Fibroblast of villous mesenchyme (primary cell): ENCODE measurements at places on chromosomes 7 and 10.

GRCh38 chr7:39434012-39434411 is 132.2 kb upstream of the YAE1 start:
- no peak for DNase-seq

GRCh38 chr7:151895008-151895630 is 18.2 kb upstream of the PRKAG2 start:
- DNase-seq: no peak

DNA sequence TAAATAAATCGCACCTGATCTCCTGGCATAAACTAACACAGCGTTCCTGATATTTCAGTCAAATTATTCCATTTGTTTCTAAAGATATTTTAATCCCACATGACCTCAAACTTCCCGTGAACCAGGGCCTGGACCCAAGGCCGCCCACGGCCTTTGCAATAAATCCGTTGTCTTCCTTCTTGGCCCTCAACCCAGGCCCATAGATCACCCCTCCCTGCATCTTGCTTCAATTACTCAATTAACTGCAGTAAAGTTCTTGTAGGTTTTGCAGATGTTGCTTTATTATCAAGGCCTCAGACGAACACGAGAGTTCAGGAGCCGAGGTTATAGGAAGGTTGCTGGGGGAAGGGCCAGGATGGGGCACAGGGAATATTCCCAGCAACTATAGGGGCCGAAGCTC is 249.4 kb downstream of the RAB11FIP2 start:
- no peak for DNase-seq

DNA sequence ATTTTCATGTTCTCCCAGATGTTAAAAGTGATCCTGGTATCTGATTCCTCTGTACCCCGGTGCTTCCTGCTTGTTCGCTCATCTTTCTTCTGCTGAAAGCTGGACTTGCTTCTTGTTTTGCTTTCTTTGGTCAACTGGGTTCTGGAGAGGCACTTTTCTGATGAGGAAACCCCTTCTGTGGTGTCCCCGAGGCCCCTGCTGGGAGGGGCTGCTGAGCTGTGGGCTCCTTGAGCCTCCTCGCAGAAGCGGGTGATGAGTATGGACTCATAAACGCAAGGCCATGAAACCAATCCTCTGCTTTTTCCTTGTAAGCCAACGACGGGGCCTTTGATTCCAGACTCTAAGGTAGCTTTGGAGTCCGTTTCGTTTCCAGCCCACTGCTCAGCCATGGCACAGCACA is 7.8 kb downstream of the WIPI2 start:
- DNase-seq: no peak

DNA sequence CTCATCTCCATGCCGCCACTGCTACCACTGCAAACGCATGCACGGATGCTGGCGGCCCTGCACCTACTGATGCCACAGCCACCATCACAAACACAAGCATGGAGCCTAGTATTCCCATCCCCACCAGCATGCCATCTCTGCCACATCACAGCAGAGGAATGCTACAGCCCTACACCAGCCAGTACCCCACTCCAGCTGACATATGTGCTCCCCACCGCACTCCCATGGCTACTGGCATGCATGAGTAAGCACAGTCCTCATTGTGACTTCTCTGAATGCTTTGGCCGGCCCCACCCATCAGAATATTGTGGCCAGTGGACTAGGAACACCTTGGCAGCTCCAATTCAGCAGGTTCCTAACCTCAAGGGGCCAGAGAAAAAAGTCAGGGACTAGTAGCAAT is 705.5 kb downstream of the POM121L12 start:
- no peak for DNase-seq

- DNase-seq: no peak
Observed at GRCh38 chr10:67603701-67604100, 92.3 kb downstream of the CTNNA3 start.

- peak; percentile 90 for DNase-seq
Observed at GRCh38 chr7:26156451-26157420, 4.7 kb downstream of the NFE2L3 start.

DNA sequence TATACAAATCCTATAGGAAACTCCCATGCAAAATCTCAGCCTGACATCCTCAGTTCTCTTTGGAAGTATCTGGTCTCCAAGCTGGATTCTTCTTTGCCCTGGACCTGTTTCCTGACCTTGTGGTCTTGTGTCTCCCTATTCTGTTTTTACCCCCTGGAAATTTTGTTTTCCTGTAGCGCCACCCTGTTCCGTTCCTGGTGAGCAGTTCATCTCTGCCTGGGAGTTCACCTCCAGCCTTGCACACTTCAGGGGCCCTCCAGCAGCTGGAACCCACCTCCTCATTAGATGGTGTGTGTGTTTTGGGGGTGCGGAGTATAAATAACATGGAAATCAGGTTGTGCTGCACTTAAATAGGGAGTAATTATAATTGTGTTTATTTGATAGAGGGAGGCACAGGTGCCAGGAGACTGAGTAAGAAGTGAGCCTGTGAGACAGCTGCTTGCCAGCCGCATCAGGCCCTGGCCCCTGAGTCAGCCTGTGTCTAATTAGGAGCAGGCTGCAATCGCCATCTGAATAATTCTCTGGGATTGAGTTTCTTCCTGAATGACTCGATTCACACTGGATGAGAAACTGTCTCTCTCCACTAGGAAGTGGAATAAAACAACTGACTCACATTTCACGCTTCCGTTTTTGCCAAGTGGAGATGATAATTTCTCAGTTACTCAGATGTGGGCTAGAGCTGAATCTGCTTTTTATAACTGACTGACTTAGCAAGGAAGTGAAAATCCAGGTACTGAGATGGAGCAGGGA is 69.4 kb upstream of the HECTD2 start:
- DNase-seq: peak; percentile 68

DNA sequence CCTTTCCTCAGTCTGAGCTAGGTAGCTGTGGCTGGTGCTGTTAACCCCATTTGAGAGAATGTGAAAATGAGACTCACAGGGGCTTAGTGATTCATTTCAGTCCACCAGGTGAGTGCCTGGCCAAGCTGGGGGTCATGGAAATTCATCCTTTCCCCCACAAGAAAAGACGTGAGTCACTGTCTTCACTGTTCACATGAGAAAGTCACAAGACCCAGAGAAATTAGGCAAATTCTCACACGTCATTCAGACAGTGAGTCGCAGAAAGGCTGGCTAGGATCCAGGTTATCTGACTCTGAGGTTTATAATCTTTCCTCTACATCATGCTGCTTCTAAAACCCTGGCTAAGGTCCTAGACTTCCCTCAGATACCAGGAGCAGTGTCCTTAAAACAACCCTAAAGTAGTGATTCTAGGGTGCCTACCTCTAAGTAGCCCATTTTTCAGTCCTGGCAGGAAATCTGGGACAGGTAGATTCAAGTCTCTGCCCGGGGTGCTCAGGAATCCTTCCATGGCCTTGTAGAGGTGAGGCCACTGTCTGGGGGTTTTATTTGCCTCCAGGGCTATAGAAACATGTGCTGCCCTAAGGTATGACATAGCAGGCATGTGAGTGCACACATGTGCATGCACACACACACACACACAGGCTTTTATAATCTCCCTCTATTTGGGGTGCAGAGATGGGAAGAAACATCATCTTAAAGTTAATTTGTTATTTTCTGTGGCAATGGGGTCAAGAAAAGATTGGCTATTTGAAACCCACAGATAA is 427.9 kb upstream of the CELF2 start:
- DNase-seq: peak; percentile 80

- peak; percentile 68 for DNase-seq
Observed at GRCh38 chr10:72285972-72286521, 12.3 kb downstream of the DDIT4 start.

GRCh38 chr7:46054272-46054671 is 133.2 kb upstream of the IGFBP3 start:
- DNase-seq: no peak

DNA sequence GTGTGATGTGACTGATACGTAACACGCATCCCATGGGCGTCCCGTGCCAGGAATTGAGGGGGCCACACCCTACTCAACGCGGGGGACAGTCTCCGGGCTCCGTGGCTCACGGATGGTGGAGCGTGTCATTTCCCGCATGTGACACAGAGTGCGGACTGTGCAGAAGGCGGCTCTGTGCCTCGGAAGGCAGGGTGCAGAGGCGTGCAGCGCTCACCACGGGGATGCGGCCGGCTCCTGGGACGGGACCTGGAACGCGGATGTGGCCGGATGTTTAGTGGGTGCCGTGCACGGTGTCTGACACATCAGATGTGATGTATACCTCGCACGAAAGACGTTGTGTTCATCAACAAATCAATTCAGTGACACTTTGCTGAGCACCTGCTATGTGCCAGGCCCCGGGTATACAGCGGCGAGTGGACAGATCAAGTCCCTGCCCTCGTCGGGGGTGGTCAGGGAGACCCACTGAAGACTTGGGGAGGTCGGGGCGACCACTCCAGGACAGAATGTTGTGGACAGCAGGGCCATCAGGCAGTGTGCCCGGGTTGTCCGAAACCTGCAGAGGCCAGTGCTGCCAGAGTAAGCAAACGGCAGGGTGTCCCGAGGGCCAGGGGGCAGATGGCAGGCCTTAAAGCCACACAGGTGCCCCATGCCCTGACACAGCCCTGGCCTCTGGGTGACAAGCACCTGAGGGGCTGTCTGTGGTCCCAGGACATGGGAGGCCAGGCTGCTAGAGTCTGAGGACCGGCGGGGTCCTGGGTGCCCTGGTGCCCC is 38.1 kb downstream of the MICALL2 start:
- no peak for DNase-seq

DNA sequence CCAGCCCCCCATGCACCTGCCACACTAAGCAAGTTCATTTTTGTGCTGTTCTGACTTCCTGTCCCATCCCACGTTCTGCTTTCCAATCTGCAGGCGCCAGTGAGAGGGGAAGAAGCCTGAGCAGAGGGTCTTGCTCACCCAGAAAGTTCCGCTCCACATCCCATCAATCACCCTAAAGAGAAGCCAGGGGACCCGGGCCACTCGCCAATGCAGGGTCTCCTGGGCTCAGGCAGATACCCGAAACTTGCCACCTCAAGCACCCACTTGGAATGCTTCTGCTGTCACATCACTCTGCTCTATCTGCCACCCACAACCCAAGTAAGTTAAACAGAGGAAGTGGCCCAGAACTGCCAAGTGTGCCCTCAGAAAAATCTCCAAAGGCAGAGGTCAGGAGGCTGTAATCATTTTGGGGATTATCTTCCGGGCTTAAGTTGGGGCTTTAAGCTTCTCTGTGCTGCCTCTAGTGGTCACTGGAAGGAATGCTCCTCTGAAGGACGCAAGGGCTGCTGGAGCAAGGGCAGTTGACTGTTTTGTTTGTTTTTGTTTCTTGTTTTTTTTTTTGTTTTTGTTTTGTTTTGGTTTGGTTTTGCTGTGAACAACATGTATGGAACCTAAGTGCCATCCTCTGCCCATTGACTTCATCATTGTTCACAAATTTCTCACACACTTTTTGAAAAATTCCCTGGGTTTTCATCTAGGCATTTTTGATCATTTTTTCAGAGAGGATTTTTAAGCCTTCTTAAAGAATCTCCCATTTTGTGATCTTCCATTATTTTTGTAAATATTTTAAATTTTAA is 25.5 kb downstream of the PRR15 start:
- DNase-seq: peak; percentile 42

DNA sequence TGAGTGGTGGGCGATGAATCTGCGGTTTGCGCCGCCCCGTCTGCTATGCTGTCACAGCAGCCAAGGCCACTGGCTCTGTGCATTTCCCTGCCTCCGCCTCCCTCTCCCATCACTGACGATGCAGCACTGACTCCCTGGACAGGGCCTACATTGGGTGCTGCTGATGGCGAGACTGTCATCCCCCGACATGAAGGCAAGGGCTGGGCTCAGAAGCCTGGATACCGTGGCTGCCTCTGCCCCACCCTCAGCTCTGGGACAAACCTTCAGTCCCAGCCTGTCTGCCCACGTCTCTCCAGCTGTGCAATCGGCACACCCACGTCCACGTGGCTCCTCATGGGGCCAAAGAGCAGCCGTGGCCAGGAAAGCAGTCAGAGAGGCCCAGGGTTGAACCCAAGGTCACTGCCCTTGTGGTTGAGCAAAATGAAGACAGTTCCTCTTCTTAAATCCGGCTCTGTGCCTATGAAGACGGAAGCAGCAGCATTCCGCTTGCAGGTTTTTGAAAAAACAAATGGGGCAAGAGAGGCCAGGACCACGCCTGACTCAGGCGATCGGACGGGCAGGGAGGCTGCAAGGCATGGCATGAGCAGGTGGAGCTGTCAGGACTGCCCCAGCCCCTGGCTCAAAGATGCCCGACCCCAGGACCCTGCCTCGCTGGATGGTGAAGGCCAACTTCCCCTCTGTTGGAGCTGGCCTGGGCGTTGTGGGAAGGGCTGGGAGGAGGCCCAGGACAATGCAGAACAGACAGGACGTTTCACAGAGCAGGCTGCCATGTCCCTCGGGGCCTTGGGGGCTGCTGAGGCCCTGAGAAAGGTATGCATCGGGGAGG is 517.5 kb downstream of the DNAJB6 start:
- no peak for DNase-seq

DNA sequence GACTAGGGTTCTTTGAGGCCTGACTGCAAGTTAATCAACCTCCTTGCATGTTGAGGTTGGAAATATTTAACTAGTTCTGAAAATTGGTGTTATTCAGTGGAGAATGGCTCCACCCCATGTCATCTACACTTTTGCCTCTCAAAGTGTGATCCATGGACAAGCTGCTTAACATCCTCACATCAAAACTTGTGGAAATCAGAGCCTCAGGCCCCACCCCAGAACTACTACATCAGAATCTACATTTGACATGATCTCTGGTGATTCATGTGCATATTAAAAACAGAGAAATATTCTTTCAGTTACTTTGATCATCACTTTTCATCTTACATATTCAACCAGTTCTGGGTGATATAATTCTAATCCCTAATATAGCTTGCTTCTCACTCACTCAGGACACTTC is 632.9 kb downstream of the ARL4A start:
- DNase-seq: no peak

GRCh38 chr7:111942450-111943081 is 263.6 kb downstream of the DOCK4 start:
- DNase-seq: no peak

GRCh38 chr10:78947226-78947625 is 121.5 kb upstream of the ZMIZ1 start:
- no peak for DNase-seq

- no peak for DNase-seq
Observed at GRCh38 chr10:106825576-106826364, 338.7 kb downstream of the SORCS1 start.

DNA sequence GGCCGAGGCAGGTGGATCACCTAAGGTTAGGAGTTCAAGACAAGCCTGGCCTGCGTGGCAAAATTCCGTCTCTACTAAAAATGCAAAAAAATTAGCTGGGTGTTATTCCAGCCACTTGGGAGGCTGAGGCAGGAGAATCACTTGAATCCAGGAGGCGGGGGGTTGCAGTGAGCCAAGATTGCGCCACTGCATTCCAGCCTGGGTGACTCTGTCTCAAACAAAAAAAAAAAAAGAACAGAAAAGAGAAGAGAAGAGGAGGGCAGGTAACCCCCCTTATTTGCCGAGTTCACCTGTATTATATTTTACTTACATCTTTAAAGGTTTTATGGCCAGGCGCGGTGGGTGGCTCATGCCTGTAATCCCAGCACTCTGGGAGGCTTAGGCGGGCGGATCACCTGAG is 91.7 kb downstream of the RNF216 start:
- peak; percentile 42 for DNase-seq

DNA sequence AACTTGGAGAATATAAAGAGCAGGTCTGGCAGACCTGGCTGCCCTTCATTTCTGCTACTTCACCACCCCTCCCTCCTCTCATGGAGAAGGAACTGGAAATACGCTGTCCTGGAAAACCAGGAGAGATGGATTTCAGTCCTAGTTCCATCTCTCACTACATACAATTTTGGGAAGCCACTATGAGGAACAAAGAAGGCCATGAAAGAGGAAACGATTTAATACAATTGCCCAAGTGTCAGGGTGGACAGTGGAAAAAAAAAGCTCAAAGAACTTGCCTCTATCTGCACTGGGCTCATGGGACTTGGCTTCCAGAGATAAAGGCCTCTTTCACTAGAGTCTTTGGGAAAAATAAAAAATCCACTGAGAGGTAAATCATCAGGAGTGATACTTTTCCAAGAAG is 561.7 kb downstream of the KCNMA1 start:
- no peak for DNase-seq
